Endothelial cell of umbilical vein (primary cell): ENCODE measurements at places on chromosomes 3 and 15. TPM values are rescaled to one million over a fixed set of nuclear protein-coding genes. Genes with fewer than 3 reads are reported as not detected.

MYRIP gene
- 8.9 and 11.9 TPM in 2 replicates for total RNA-seq

DNA sequence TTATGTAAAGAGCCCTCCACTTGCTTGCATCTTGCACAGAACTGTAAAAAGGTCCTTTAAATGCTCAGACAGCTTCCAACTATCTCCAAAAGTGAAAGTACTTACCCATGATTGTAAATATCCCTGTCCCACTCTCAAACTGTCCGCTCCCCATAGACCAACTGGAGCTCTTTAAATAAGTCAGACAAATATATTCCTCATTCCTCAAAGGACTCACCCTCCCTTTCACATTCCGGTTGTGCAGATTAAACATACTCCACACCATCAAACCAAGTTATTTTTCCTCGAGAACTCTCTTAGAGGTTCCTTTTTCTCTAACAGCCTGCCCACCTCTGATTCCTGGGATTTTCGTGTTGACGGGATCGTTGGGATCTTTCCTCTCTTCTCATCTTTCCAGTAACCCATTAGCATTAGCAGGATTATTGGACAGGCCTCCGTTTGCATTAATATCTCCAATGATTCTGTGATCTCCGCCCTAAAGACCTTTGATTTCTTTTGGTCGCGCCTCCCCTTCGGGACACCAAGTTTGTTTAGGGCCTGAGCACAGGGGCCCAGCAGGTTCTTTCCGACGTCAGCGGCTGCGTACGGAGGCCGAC lies 763 bp downstream of the GOLGB1 start:
- peaks cover 20% of the 10 kb centered on the region for H3K4me1 ChIP-seq
- peak overlapping the region; percentile 74 for H3K27ac ChIP-seq

RAB6B gene
- total RNA-seq: 5.0 and 6.7 TPM in 2 replicates

- DNase-seq: no peak
- H3K27ac ChIP-seq: no peak overlapping the region
- H3K36me3 ChIP-seq: no peaks in the 10 kb centered on the region
- H3K4me3 ChIP-seq: no peak overlapping the region
Measured at GRCh38 chr3:643376-643775, 446.8 kb downstream of the CHL1 start.

- H3K36me3 ChIP-seq: no peaks in the 10 kb centered on the region
- no peak overlapping the region for H3K4me3 ChIP-seq
- DNase-seq: no peak
- H3K27me3 ChIP-seq: no peaks in the 10 kb centered on the region
- no peaks in the 10 kb centered on the region for H3K4me1 ChIP-seq
- H3K27ac ChIP-seq: no peak overlapping the region
Measured at GRCh38 chr3:60169755-60170154, 1081.5 kb downstream of the FHIT start.

ZBED2 gene
- total RNA-seq: not detected in 2 replicates

DNA sequence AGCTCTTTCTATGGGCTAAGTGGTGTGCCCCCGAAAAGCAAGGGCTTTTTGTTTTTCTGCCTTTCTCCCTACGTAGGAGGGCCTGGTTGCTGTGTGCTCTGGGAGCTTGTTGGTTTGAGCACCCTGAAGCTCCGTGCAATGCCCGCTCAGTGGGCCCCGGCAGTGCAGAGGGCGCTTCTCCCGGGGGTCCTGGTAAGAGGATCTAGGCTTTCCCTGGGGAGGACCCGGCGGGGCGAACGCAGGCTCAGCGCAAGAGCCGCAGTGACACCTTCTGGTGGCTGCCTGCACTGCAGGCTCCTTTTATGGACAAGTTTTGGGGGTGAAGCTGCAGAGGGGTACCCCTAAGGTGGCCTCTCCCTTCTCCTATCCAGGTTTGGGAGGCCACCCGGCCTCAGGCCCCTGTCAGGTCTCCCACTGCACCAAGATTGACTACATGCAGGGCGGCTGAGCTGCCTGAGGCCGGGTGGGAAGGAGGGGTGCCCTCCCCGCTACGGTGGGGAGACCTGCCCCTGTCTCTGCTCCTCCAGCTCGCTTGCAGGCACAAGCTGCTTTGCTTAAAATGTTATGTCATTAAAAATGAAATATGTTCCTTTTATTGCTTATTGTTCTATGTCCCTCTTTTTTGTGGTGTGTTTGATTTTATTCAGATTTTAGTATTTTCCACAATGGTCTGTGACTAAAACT lies 387.9 kb downstream of the GABRG3 start:
- no peak overlapping the region for H3K27ac ChIP-seq
- no peaks in the 10 kb centered on the region for H3K36me3 ChIP-seq
- DNase-seq: no peak
- H3K27me3 ChIP-seq: no peaks in the 10 kb centered on the region
- H3K4me1 ChIP-seq: no peaks in the 10 kb centered on the region

NUP210 gene
- 0.84 and 1.4 TPM in 2 replicates for total RNA-seq

DNA sequence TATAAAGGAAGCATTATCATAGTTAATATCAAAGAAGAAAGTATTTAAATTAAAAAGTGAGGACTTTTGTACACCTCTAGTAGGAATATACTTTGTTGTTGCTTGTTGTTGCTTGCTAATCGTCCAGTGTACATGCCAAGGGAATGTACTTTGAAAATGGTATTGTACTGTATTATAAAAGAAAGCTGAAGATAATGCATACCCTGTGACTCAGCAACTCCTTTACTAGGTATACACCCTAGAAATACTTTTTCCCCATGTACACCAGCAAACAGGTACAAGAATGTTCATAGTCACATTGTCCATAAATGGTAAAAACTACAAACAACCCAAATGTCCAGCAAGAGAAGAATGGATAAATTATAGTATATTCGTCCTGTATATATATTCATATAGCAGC lies 12.0 kb downstream of the TTBK2 start:
- no peak overlapping the region for H3K27ac ChIP-seq
- no peak for DNase-seq
- H3K27me3 ChIP-seq: no peaks in the 10 kb centered on the region
- no peaks in the 10 kb centered on the region for H3K4me1 ChIP-seq
- H3K4me3 ChIP-seq: no peak overlapping the region
- no peaks in the 10 kb centered on the region for H3K36me3 ChIP-seq

DNA sequence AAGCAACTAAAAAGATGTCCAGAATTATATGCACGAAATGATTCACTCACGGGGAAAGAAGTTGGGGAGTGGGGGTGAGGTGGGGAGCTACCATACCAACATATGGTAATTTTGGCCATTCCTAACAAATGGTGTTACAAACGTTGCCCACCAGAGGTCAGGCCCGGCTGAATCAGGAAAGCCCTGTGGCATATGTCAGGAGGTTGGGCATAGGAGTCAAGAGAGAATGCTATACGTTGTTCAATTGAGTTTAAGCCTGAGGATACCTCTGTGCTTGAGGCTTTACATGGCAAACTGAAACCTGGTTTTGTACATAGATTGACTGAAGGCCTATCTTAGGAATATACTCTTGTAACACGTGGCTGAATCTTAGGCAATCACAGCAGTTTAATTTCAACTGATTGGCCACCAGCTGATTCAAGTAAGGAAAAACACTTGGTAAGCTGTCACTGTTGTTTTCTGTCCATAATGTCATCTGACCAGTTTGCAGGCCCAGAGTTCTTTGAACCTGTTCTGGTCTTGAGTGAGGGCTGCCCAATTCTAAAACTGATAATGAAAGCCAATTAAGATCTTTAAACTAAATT lies 23.4 kb upstream of the SLC2A2 start:
- H3K36me3 ChIP-seq: no peaks in the 10 kb centered on the region
- DNase-seq: peak; percentile 67
- H3K27me3 ChIP-seq: no peaks in the 10 kb centered on the region

- H3K4me3 ChIP-seq: no peak overlapping the region
- H3K4me1 ChIP-seq: no peaks in the 10 kb centered on the region
- H3K27ac ChIP-seq: no peak overlapping the region
- no peaks in the 10 kb centered on the region for H3K36me3 ChIP-seq
- DNase-seq: peak; percentile 13
Measured at GRCh38 chr3:147616998-147617619, 207.9 kb downstream of the ZIC1 start.

GRCh38 chr3:144200466-144200865 lies 228.8 kb downstream of the DIPK2A start:
- H3K4me3 ChIP-seq: no peak overlapping the region
- no peaks in the 10 kb centered on the region for H3K36me3 ChIP-seq
- H3K27me3 ChIP-seq: no peaks in the 10 kb centered on the region
- no peaks in the 10 kb centered on the region for H3K4me1 ChIP-seq
- no peak for DNase-seq

- DNase-seq: no peak
- H3K4me3 ChIP-seq: no peak overlapping the region
- no peaks in the 10 kb centered on the region for H3K36me3 ChIP-seq
Measured at GRCh38 chr3:126058666-126059065, 25.3 kb downstream of the SLC41A3 start.

TIPIN gene
- total RNA-seq: 15.4 and 16.2 TPM in 2 replicates

DNA sequence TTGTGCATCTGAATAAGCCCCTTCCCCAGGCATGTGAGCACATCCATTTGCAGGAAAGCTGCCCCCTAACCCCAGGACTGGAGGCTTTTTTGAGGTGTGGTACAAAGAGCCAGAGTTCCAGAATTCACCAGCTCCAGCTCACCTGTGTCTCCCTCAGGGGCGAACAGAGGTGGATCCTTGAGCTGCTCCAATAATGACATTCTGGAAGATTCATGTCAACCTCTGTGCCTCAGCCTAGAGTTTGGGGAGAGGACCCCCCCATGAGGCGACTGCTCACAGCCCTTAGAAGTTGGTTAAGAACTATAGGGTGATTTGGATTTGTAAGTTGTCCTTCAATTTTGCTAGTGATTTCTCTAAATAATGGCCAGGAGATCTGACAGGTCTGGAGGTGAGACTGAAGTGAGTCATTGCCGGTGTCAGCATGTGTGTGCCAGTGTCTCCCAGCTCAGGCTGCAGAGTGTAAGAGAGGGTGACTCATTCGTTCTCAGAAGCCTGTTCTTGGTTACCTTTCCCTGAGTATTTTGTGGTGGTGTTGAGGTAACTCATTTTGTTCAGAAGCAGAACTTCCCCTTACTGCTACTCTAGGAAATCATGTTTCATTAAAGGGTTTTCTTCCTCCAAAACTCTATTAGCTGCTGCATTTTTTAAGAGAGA lies 136.9 kb upstream of the TOPAZ1 start:
- H3K36me3 ChIP-seq: no peaks in the 10 kb centered on the region
- DNase-seq: no peak
- no peak overlapping the region for H3K4me3 ChIP-seq
- H3K4me1 ChIP-seq: no peaks in the 10 kb centered on the region
- H3K27me3 ChIP-seq: peaks cover 2% of the 10 kb centered on the region

DNA sequence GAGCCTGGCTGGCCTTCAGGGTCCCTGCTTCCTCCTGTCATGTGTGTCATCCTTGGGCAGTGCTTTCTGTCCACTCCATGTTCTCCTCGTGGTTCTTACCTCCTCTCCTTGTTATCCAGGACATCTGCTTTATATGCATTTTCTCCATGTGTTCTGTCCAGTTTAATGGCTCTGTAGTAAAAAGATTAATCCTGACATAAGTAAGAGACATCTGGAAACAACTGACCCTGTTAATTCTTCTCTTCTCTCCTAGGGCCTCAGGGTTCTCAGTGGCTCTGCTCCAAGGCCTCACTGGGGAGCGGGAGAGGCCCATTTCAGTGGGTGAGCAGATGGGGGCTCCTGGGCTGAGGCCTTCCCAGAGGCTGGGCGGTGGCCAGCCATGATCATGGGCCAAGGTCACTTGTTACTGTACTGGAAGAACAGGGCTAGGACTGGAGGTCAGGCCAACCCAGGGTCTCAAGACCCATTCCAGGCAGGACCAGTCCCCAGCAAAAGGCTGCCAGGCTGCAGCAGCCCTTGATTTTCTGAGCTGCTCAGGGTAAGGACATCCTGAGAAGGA lies 20.2 kb upstream of the CDCP1 start:
- DNase-seq: no peak
- H3K36me3 ChIP-seq: no peaks in the 10 kb centered on the region
- H3K27ac ChIP-seq: peak overlapping the region; percentile 97
- H3K27me3 ChIP-seq: no peaks in the 10 kb centered on the region

EID1 gene
- 146 and 153 TPM in 2 replicates for total RNA-seq

CNTN3 gene
- total RNA-seq: not detected in 2 replicates

NR1I2 gene
- total RNA-seq: not detected in 2 replicates

PLSCR4 gene
- 81.5 and 91.8 TPM in 2 replicates for total RNA-seq

- no peak overlapping the region for H3K27ac ChIP-seq
- H3K27me3 ChIP-seq: no peaks in the 10 kb centered on the region
- DNase-seq: no peak
- no peak overlapping the region for H3K4me3 ChIP-seq
Measured at GRCh38 chr3:64900617-64901521, 213.1 kb upstream of the ADAMTS9 start.

GRCh38 chr3:101146946-101147345 lies 153.7 kb upstream of the ABI3BP start:
- DNase-seq: no peak
- no peak overlapping the region for H3K4me3 ChIP-seq
- no peaks in the 10 kb centered on the region for H3K27me3 ChIP-seq
- H3K27ac ChIP-seq: no peak overlapping the region
- no peaks in the 10 kb centered on the region for H3K36me3 ChIP-seq
- peaks cover 6% of the 10 kb centered on the region for H3K4me1 ChIP-seq

DNA sequence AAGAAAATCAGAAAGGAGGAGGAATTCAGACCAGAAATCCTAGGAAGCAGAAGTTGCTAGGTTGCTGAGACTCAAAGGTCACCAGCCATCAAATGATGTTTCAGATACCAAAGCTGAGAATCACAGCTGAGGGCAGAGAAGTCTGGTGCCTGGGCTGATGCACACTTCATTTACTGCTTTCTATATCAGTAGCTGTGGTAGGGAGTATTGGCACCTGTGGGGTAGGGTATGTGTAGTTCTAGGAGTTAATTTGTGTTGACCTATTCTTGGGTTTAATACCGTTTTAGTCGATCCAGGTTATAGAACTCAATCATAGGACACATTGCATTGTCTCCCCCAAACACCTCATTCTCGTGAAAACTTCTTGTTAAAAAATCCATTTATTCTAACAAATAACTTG lies 529.6 kb downstream of the AGBL1 start:
- no peaks in the 10 kb centered on the region for H3K27me3 ChIP-seq
- H3K4me1 ChIP-seq: no peaks in the 10 kb centered on the region
- no peak for DNase-seq
- no peaks in the 10 kb centered on the region for H3K36me3 ChIP-seq
- H3K4me3 ChIP-seq: no peak overlapping the region
- no peak overlapping the region for H3K27ac ChIP-seq

- H3K4me3 ChIP-seq: no peak overlapping the region
- peaks cover 21% of the 10 kb centered on the region for H3K4me1 ChIP-seq
- no peak for DNase-seq
- H3K27ac ChIP-seq: no peak overlapping the region
Measured at GRCh38 chr3:114550165-114550564, 256.3 kb downstream of the TIGIT start.

MUSTN1 gene
- 0.62 and 2.2 TPM in 2 replicates for total RNA-seq

DNA sequence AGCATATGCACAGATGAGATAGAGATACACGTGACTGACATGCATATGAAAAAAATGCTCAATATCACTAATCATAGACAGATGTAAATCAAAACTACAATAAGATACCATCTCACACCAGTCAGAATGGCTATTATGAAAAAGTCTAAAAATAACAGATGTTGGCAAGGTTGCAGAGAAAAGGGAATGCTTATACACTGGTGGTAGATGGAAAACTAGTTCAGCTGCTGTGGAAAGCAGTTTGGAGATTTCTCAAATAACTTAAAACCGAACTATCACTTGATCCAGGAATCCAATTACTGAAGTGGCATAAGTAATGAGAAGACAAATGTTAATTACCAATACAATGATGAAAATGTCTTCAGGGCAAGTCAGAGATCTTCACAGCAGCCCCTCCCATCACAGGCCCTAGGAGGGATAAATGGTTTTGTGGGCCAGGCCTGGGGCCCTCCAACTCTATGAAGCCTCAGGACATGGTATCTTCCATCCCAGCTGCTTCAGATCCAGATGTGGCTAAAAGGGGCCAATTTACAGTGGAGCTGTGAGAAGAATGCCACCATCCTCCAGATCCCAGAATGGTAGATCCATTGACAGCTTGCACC lies 71.4 kb upstream of the PLSCR4 start:
- H3K27me3 ChIP-seq: no peaks in the 10 kb centered on the region
- no peak overlapping the region for H3K4me3 ChIP-seq
- DNase-seq: no peak
